Stimulated activated CD4-positive, alpha-beta T cell treated with anti-CD3 and anti-CD28 coated beads, TNF-alpha, amount 100 ng/mL, for 48 hours (primary cell): ENCODE measurements at places on chromosomes 1 and 21.

- DNase-seq = no peak
Observed at GRCh38 chr1:235358899-235359298, 8.3 kb upstream of the TBCE start.

DNA sequence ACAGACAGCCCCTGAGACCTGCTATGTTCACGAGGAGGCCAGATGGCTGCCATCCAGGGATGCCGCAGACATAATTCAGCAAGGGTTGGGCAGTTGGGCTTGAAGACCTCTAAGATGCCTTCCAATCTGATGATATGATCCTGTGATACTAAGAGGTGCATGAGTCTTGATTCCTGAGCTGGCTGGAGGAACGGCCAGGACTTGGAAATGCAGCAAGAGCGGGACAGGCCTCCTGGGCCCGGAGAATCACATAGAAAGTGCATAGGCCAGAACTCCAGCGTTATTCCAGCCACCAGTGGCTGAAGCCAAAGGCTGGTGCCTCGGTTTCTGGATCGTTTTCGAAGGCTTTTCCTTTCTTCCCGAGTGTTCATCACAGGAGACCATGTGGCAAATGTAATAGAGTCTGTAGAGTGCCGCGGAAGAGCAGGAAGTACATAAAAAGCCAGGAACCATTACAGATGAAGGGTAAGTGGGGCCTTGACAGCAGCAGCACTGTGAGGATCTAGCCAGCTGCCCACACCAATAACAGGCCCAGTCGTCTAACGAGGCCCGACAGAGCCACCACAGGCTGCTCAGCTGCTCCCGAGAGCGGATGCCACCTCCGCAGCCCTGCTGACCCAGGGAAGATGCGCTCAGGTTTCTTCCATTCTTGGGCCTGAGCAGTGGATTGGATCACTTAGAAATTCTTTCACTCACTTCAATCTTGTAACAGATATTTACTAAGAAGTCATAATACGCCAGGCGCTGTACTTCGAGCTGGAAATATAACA is 14.0 kb upstream of the LHX4 start:
- no peak for DNase-seq

DNA sequence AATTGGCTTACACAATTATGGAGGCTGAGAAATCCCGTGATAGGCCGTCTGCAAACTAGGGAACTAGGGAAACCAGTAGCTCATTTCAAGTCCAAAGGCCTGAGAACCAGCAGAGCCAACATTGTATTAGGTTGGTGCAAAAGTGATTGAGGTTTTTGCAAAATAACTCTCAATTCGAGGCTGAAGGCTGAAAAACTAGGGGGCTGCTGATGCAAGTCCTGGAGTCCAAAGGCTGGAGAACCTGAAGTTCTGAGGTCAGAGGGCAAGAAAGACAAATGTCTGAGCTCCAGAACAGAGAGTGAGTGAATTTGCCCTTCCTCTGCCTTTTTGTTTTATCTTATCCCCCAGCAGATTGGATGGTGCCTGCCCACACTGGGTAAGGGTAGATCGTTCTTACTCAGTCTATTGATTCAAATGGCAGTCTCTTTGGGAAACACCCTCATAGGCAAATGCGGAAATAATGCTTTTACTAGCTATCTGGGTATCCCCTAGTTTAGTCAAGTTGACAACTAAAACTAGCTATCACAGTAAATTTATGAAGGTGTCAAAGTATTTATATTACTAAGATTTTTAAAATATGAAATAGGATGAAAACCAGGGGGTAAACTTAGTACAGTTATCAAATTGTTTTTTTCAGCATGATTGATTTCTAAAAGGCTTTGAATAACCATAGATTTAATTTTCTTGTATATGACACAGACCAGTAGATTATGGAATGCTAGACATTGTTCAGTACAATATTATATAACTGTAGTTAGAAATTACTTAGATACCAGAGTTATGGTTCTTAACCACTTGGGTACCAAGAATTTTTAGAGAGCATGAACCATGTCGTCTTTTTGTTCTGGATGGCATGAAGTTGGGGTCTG is 15.4 kb downstream of the RABGAP1L start:
- DNase-seq = no peak

DNA sequence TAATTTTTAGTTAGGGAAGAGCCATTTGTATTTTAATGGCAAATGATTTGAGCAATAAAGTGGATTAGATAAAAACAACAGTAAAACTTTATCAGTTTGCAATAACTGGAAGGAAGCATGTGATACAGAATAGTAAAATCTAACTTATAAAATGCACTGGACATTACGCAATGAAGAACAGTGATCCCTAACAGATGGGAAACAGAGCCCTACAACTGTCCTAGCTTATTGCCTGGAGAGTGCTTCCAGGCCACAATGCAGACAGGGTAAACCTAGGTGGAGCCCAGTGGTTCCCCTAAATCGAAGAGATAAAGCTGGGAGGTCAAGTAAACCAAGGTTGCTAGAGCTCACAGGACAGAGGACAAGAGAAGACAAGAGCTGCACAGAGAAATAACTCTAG is 7.0 kb downstream of the OMA1 start:
- DNase-seq = no peak

DNA sequence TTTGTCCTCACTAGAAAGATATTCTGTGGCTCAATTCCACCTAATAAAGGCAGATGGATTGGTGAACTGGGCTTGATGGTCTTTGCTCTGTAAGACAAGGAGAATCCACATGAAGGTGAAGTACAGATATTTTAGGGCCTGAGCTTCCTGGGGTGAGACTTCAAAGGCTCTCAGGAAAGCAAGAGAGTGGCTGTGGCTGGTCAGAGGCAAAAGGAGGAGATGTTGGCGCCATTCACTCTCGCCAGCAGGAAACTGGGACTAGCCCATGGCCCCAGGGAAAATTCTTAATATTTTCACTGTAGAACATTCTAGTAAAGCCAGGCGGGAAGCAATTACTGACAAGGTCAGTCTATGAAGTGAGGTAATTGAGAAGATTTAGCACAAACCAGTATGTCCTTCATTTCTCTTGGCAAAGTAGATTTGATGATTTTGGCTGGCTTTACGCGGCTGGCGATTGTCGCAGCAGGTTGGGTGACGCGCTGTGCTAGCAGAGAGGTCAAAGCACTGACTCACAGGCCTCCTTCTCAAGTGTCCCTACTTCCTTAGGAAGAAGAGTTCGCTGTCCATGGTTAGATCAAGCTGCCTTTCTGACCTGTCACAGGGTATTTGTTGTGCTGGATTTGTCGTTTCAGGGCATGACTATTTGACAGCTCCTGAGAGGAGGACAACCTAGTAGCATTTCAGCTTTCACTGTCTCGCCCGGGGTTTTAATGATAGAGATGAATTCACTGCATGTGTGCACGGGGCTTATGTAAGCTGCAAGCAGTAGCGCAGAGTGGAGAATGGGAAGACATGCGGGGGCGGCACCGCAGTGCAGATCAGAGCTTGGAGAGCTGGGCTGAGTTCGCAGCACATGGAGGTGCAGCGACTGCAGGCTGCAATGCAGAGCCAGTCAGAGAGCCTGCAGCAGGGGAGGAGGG is 32.7 kb downstream of the XCL1 start:
- DNase-seq = no peak

- no peak for DNase-seq
Observed at GRCh38 chr1:95042286-95042685, 30.5 kb downstream of the ALG14 start.
